ENCODE measurements at places on chromosomes 13 and 19.
A peak's percentile ranks its signal among the peaks of the same experiment; 100 is the strongest.

DNA sequence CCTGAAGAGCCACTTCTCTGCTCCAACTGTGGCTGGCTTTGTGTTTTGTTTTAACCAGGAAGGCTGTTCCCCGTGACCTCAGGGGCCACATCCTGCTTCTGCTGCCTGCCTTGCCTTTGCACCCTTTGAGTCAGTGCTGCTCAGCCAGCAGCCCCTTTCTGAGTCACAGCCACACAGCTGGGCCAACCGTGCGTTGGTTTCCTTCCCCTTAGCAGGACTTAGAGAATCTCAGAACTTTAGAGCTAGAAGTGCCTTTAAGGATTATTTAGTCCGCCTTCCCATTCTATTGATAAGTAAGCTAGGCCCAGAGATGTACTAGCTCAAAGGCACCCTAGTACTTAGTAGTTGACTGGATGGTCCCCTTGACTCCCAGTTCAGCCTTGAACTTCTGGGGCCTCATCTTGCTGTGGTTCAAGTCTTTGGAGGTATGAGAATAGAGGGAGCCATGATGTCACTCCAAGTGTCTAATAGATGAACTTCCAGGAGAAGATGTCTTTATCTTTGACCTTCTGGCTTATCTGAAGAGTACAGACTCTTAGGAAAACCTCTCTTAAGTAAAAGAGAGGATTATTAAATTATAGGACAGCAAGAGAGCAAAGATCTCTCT lies 8.0 kb downstream of the RGCC start:
- DNase-seq, result peak; percentile 74

DNA sequence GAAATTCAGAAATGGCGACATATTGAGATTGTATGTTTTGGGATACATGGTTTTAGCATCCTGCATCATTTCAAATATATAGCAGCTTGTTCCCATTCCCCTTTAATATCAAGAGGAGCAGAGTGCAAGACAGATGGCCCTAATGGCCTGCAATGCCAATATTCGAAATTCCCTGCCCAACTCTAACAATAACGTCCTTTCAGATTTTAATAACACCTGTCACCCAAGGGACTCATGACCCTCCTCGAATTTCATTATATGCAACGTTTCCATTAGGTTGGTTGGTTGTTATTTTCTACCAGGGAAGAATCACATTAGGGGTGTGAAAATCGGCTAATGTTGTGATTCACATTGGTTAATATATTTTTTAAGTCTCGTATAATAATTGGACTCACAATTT lies 170.0 kb downstream of the TNFSF13B start:
- DNase-seq, result no peak

GRCh38 chr13:40632915-40633314 lies 33.5 kb downstream of the FOXO1 start:
- no peak for DNase-seq

- no peak for DNase-seq
Observed at GRCh38 chr13:48040049-48040448, 2.5 kb downstream of the NUDT15 start.

- DNase-seq, result no peak
Observed at GRCh38 chr19:45577111-45577905, 7.3 kb downstream of the OPA3 start.

GRCh38 chr19:33412601-33413425 lies 39.3 kb downstream of the CEBPG start:
- no peak for DNase-seq

GRCh38 chr13:98678741-98679140 lies 73.7 kb downstream of the SLC15A1 start:
- DNase-seq, result no peak

- no peak for DNase-seq
Observed at GRCh38 chr13:85266771-85267170, 532.4 kb downstream of the SLITRK6 start.

DNA sequence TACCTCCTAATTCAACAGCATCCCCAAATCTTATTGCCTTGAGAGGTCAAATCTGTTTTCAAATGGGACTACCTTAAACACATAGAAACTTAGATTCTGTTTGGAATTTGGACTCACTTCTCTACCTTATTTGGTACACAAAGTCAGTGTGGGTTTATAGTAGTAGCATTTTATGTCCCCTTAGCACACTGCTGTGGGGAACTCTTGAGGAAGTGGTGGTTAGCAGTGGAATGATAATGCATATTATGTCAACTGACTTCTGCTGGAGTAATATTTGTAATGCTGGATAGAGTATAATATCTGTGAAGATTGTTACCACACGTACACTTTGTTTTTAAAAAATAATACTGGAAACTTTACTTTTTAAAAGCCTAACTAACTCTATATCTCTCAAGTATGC lies 386.3 kb downstream of the NDFIP2 start:
- no peak for DNase-seq

DNA sequence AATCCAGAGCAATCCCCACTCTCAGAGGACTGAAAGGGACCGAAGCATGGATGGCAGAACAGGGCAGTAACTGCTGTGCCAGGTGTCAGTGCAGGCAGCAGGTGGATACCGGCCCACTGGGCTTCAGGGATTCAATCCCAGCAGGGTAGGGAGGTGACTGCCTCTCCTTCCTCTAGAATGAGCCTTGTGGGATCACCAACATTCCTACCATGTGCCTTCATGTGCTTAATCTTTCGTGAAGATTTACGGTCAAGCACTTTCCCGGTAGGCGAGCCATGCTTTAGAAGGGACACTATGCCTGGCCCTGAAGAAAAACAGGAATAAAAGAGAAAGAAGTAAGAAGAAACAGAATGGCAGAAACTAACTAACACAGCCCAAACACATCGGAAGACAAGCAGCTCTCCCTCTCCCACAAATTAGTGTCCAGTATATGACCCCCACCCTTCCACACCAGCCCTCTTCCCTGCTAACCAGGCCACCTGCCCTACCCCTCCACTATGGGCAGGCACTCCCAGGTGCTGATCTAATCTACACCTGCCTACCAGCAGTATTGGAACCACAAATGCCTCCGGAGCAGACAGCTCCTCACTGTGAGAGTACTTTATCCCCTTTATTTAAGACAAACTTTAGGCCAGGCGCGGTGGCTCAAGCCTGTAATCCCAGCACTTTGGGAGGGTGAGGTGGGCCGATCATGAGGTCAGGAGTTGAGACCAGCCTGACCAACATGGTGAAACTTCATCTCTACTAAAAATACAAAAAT lies 162.5 kb downstream of the NUFIP1 start:
- DNase-seq, result no peak

GRCh38 chr13:56861476-56861875 lies 279.2 kb upstream of the PRR20A start:
- DNase-seq, result no peak

DNA sequence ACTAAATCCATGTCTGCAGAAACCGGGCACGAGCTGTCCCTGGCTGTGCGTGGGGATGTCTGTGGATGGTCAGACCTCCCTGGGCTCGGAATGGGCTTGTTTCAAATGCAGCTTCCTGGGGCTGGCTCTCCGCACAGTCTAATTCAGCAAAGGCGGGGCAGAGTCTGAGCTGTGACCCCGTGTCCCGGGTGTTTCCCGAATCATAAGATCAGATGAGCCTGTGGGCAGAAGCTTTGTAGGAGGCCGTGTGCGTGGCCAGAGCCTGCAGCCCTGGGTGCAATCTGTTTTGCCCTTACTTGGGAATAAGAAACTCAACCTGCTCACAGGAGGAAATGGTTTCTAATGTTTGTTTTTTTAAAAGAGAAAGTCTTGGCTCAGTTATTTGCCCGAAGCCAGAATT lies 13.9 kb upstream of the GNA11 start:
- DNase-seq, result no peak

GRCh38 chr13:104773775-104774174 lies 1707.6 kb upstream of the SLC10A2 start:
- no peak for DNase-seq

- no peak for DNase-seq
Observed at GRCh38 chr13:72495681-72496080, 231.7 kb downstream of the MZT1 start.

DNA sequence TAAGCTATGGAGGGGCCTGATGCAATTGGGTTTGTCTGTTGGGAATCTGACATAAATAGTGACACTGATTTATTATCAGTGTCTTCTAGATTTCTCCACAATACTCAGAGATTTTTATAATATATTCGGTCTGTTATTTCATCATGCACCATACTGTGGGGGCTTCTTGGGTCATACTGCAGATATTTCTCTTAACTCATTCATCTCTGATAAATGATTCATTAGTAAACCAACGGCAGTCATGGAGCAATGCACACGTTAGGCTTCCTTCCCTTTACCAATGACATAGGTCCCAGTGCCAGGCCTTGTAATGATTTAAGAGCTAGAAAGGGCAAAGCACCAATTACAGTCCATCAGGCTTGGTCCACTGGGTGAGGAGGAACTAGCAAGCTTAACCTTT lies 53.6 kb downstream of the FAM216B start:
- DNase-seq, result no peak

- DNase-seq, result no peak
Observed at GRCh38 chr13:24038841-24039330, 121.6 kb upstream of the SPATA13 start.

- no peak for DNase-seq
Observed at GRCh38 chr13:113394339-113394640, 30.4 kb upstream of the GRTP1 start.

GRCh38 chr13:50521006-50521830 lies 322.3 kb downstream of the DLEU7 start:
- no peak for DNase-seq

DNA sequence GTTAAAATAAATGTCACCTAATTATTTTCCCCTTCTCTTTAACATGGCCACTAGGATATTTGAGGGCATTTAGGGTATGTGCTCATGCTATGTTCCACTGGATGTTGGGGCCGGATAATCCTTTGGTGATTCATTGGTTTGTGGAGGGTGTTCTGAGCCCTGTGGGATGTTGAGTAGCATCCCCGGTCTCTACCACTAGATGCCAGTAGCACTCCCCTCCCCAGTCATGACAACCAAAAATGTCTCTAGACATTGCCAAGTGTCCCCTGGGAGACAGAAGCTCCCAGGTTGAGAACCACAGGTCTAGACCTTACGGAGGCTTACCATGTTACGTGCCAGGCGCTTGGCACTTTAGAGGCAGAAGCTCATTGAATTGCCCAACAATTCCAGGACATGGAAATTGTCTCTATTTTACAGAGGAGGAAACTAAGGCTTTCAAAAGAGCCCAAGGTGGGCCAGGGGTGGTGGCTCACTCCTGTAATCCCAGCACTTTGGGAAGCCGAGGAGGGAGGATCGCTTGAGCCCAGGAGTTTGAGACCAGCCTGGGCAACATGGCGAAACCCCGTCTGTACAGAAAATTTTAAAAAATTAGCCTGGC lies 14.1 kb downstream of the SHANK1 start:
- DNase-seq, result peak; percentile 11

- DNase-seq, result peak; percentile 78
Observed at GRCh38 chr19:35903550-35904179, 1.3 kb downstream of the HCST start.

DNA sequence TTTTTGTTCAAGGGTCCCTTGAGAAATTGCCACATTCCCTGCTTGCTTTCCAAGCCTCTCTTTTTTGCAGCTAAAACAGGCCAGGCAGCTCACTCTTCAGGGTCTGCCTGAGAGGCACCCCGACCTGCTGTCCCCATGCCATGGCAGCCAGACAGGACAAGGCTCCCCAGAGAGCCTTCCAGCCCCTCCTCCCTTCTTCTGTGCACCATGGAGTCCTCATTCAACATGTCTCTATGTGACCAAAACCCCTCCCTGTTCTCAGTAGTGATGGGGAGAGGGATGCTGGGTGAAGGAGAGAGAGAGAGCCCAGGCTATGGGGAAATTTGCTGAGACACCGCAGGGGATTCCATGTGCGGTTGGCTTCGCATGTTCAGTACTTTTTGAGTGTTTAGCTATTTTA lies 384.2 kb upstream of the ZNF507 start:
- no peak for DNase-seq

All from activated CD8-positive, alpha-beta memory T cell treated with anti-CD3 and anti-CD28 coated beads for 1 hour (primary cell).